ENCODE measurements at places on chromosomes 6 and 20.

DNA sequence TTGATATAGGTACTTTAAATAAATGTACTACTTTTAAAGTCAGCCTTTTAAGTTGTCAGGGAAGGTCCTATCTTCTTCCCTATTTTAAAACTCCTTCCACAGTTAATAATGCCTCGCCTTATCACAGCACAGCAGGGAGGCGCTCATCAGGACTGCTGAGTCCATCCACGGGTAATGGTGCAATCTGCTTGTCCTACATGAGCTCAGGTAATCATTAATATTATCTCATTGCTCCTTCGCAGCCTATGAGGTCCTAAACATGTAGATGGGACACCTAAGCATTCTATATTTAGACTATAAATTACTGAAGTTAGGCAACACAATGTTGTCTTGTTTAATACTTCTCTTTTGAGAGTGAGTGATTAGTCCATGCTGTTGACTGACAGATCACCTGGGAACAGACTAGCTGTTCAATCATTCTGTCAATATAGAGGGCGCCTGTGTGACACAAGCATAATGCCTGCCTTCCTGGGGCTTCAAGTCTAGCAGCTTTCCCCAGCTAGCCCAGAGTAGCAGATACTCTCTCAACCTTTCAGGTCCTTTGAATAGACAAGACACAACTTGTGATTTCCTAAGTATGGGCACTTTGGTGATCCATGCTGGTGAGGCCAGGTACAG lies 91.0 kb downstream of the FYN start:
- no peak for DNase-seq

GRCh38 chr6:47112317-47112716 lies 70.2 kb upstream of the ADGRF1 start:
- no peak for DNase-seq

DNA sequence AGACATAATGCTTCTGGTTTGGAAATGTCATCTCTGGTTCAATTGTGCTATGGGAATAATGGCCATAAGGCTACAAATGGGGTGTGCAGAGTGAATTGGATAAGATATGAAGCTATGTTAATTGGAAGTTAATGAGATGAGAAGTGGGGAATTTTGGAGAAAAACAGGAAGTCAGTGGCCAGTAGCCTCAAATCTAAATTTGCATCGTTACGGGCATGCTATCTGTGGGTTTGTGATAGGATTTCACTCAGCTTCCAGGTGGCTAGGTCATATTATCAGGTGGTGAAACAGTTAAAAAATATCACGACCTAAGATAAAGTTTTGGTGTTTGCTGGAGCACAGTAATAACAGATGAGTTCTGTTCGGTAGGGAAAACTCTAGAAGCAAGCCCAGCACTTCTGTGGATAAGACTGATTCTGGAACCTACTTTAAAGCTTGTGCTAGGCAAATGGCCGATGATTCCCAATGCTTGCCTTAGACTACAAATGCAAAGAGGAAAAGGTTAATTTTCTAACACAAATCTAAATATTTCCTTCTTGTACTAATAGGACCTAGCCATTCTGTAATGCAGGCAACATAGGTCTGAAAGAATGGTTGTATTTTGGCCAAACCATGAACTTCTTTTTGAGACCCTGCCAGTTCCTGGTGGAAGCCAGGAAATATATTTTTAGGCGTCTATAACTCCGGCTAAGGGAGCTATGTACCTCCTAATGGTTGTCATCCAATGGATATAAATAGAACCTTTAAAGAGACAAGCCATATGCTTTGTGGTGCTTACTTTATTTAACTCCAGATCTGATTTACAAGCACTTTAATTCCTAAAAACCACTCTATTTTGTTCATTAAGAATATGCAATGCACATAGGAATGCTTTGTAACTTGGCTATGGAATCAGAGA lies 111.0 kb downstream of the PLCB1 start:
- DNase-seq, result no peak

- no peak for DNase-seq
Observed at GRCh38 chr6:160882791-160883279, 108.7 kb upstream of the MAP3K4 start.

DNA sequence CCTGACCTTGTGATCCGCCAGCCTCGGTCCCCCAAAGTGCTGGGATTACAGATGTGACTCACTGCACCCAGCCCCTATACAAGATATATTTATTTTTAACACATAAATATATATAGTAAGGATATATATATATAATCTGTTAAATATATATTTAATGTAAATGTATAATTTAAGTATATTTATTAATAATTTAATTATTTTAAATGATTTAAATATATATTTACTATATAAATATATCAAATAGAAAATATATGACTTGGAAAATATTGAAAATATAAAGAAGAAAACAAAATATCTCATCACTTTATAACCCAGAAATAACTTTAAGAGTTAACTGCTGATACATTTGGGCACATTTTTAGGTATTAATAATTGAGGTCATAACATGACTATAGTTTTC lies 324.7 kb downstream of the SYNE1 start:
- DNase-seq, result no peak

GRCh38 chr20:63704749-63705117 lies 3.0 kb downstream of the ARFRP1 start:
- no peak for DNase-seq

GRCh38 chr6:26224940-26225847 lies 138.0 kb downstream of the HFE start:
- DNase-seq, result peak; percentile 79

GRCh38 chr20:32580219-32580969 lies 4.7 kb downstream of the NOL4L start:
- no peak for DNase-seq

Measured in GM04503 (cell line).